ENCODE measurements at places on chromosomes 5 and 9.

DNA sequence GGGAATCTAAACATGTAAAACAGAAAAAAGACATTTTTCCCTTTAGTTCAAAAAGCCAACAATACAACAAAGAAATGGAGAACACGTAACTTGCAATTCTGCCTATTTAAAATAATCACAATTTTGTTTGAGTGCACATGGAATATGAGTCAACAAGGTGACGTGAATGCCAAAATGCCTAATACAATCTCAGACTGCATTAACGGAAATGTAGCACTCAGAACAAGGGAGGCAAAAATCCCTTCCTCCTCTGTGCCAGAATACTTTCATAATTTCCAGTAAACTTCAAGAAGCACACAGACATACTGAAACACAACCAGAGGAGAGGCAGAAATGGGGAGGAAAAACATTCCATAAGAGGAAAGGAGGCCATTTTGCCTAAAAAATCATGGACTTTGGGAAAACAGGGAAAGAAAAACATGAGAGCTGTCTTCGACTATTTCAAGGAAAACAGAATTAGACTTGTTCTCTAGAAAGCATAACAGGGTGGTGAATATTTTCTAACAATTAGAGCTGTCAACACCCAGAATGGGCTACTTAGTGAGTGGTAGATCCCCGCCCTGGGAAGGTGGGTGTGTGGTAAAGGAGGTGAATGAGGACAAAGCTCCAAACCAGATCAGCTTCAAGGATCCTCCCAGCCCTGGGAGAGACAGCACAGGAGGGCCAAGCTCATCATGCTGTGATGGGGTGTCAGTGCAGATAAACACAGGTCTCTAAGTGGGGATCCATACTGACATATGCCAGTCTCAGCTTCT is 48.2 kb downstream of the ABCA1 start:
- DNase-seq = peak; percentile 40

- DNase-seq = peak; percentile 57
Measured at GRCh38 chr5:39080597-39081204, 6.5 kb upstream of the RICTOR start.

- DNase-seq = no peak
Measured at GRCh38 chr5:20554001-20554400, 566.0 kb upstream of the CDH18 start.

DNA sequence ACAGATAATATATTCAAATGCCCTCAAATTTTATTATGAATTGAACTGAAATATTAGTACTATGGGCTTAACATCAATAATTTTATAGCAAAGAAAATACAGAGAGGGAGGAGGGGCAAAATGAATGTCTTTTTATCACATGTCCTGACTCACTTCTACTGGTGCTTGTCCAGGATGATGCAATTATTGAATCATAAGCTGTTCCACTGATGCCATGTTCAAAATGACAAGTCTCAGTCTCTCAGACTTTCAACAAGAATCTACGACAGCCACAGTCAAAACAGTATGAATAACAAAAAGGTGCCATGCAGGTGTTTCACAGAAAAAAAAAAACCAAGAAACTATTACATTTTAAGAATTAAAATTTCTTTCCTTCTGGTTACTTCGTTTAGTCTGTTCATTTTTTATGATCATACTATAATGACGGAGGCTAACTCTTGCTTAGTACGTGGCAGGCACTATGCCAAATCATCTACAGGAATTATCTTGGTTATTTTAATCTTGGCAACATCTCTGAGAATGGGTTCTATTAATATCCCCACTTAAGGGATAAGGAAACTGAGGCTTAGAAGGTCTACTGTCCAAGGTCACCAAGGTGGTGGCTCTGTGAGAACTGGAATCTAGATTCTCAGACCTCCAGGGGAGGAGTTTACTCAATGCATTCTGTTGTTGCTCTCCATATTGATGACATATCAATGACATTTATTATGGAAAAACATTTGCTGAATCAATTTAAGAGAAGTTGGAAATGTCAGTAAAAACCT is 61.5 kb downstream of the NR3C1 start:
- peak; percentile 67 for DNase-seq

GRCh38 chr5:16702964-16703363 is 86.2 kb upstream of the RETREG1 start:
- DNase-seq = no peak

GRCh38 chr9:95102572-95102971 is 214.9 kb downstream of the FANCC start:
- DNase-seq = no peak

DNA sequence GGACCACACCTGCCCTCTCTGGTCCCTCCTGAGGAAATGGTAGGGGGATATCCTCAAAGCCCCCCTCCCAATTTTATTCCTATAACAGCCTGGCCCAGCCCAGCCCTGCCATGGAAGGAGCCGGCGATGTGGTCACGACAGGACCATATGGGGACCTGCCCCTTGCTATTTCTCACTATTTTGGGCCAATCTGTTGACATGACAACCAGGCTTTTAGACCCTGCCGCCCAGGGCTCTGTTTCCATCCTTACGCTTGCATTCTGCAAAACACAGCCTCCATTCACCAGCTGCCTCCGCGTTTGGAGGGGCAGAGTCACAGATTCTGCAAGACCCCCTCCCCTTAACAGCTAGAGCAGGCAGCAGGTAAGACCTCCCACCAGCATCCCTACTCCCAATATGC is 112.2 kb downstream of the GABBR2 start:
- no peak for DNase-seq

- peak; percentile 91 for DNase-seq
Measured at GRCh38 chr5:91848453-91848852, 465.3 kb upstream of the ARRDC3 start.

DNA sequence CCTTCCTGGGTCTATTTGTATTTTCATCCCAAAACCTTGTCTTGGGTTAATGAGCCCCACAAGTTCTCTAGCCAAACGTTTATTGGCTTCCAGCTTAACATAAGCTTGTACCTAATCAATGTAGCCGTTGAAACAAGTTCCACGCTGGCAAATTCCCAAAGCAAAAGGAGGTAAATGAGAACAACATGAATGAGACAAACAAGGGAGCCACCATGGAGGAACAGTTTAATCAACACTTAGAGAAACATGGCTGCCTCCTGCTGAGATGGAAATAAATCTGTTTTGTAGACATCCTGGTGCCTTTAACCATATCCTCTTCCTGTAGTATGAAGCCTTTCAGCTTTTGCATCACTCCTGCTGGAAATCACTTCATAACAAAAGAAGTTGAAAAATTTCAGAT is 166.6 kb upstream of the NFIB start:
- no peak for DNase-seq

All from LHCN-M2 (cell line).